CD8-positive, alpha-beta memory T cell (primary cell): ENCODE measurements at places on chromosomes 16 and 17. TPM values are rescaled to one million over a fixed set of nuclear protein-coding genes. Genes with fewer than 3 reads are reported as not detected.

- no peak for DNase-seq
Observed at GRCh38 chr16:49377196-49377755, 3.7 kb downstream of the C16orf78 start.

DNA sequence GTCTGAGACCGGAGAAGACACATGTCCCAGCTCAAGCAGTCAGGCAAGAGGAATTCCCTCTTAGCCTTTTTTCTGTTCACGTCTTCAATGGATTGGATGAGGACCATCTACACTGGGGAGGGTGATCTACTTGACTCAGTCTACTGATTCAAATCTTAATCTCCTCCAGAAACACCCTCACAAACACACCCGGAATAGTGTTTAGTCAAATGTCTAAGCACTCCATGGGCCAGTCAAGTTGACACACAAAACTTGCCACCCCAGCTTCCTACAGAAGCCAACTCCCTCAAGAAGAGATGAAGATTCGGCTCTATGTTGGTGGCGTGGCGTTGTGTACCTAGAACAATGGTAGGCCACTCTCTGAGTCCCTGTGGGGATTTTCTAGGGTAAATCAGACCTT is 22.5 kb upstream of the NKD1 start:
- DNase-seq, result no peak

DNA sequence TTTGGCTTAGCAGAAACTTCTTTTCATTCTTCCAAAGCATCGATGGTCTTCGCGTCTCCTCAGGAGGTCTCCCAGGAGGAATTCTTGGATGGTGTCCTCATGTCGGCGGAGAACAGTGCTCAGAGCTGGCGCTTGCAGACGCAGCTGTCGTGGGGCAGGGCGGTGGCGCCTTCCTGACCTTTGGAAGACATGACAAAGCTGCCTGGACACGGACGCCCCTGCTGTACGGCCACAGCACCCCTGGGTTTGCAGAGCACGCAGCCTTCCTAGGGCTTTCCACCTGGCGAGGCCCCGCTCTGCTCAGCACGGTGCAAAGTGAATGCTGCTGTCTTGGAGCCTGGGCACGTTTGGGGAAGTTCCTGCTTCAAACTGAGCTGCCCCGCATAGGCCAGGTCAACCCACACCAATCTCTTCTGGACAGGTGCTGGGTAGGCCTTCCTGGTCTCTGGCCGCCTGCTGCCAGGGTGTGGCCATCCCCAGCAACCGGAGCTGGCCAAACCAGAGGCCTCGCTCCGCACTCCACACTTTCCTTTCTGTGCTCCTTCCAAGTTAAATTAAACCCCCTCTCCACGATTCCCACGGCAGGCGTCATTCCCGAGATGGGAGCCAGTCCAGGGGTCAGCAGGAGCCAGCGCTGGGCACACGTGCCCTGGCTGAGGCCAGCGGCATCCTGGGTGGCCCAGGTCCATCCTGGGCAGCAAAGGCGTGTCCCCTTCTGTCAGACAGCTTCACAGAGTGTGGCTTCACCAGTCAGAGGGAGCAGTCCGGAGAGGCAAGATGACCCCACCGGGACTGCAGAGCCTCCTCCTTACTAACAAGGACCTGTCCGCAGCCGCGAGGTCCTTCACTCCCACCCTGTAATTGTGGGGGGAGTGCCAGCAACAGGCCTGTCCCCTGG is 15.0 kb upstream of the KREMEN2 start:
- DNase-seq, result no peak

DNA sequence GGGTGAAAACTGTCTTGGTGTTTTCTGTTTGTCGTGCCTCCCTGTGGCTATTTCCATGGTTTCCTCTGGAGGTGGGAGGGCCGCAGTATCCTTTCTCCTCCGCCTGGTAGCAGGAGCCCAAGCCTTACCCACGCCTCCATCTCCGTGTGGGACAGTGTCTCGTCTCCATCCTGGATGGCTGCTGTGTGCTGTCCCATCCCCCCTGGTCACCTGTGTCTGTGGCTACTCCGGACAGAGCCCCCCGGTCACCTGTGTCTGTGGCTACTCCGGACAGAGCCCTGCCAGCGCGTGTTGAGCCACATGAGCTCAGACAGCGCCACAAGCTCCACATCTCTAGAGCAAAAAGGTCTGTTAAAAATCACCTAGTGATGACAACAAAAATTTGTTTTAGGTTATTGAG is 198.2 kb upstream of the CHMP6 start:
- DNase-seq, result no peak

DNA sequence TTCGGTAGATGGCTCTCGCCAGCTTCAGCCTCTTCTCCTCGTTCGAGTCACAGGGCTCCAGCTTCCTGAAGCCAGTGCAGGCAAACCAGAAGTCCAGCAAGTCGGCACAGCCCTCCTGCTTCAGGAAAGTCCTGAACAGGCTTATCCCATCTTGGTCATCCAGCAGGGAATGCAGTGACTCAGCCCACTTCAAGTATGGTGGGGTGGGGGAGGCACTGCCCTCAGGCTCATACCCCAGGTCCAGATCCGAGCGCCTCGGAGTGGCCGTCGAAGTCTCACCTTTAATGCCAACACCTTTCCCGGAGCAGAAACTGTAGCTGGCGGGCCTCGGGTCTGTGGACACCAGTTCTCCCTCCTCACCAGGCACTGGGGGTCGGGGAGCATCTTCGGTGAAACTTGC is 5.9 kb downstream of the AXIN1 start:
- DNase-seq, result no peak

DNA sequence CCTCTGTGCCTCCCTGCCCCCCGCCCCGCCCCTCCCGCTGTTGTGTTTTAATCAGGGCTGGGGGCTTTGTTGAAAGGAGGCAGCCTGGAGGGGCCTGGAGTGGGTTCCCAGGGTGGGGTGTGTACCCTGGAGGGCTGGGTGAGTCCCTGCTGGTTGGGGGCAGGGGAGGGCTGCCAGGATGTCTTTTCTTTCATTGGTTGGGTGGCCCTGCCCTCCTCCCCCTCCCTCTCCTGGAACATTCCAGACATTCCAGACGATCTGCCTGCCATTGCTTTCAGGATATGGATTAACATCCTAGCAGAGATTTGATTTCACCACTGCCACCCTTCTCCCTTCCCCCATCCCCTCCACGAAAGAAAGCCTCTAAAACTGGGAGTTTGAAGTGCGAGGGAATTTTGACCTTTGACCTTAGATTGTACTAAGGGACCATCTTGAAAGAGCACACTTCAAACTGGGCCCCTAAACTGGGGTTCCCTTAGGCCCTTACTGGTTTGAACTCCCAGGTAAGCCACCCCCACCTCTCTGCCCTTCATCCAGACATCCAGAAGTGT is 25.3 kb downstream of the IGF2BP1 start:
- no peak for DNase-seq

DNA sequence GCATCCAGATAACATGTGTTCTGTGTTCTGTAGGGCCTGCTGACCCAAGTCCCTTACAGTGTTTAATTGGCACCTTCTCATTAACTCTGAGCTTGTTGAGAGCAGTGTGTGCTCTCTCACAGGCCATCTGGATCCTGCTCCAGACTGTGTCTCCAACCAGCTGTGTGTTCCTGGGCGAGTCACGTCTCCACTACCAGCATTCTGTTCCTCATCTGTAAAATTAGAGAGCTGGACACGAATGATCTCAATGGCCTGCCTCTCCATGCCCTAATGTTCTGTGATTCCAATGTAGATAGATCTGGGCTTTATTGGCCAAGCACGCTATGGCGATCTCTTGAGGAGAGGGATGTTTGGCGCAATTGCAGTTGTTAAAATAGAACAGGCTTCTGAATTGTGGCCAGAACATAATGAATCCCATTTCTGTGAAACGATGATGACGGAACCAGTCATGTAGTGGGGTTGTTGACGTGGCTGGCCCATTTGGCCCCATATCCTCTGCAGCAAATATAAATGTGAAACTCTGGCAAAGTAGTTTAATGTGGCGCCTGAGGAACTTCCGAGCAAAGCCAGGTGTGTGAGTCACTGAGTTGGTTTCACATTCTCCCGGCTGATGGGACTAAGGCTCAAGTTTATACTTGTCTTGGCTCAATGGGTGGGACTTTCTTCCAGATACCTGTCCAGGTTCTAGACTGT is 22.2 kb downstream of the TBX4 start:
- DNase-seq, result no peak

GRCh38 chr17:77909236-77909635 is 49.3 kb upstream of the TNRC6C start:
- DNase-seq, result no peak

GRCh38 chr16:27495191-27495590 is 54.5 kb downstream of the GTF3C1 start:
- DNase-seq, result no peak

DNA sequence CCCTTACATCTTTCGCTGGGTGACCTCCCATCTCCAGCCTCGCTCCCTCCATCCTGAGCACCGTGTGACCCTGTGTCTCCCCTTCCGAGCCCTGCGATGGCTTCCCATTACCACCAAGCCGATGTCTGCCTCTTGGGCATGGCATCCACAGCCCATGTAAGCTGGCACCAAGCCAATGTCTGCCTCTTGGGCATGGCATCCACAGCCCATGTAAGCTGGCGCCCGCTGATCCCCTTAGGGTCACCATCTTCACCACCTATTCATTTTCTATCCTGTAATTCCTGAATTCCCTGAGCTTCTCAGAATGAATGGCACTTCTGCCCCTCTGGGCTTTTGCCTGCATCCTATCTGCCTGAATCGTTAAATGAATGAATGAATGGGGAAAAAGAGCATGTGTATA is 478.2 kb upstream of the CCL2 start:
- no peak for DNase-seq

- DNase-seq, result peak; percentile 22
Observed at GRCh38 chr17:42386777-42387657, 1.2 kb downstream of the STAT3 start.

DNA sequence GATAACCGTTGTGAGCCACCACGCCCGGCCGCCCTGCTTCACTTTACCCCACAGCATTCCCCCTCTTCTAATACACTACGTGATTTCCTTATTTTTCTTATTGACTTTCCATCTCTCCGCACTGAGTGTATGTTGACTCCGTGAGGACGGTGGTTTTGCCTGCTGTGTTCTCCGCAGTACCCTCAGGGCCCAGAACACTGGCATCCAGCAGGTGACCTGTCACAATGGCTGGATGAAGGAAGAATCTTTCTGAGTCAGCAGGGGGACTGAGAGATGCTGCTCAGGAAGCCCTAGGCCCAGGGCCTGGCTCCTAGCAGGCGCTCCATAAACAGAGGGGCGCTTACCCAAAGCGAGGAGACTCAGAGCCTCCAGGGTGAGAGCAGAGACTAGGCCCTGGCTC is 79.5 kb downstream of the RTN4RL1 start:
- DNase-seq, result no peak

- no peak for DNase-seq
Observed at GRCh38 chr17:63153488-63153887, 187.5 kb downstream of the TANC2 start.

GRCh38 chr17:35752945-35753764 is at the start of gene GAS2L2:
GAS2L2 (minus strand) TSS chr17:35753239; CDS start chr17:35752850, 389 bp downstream.
- no peak for DNase-seq

DNA sequence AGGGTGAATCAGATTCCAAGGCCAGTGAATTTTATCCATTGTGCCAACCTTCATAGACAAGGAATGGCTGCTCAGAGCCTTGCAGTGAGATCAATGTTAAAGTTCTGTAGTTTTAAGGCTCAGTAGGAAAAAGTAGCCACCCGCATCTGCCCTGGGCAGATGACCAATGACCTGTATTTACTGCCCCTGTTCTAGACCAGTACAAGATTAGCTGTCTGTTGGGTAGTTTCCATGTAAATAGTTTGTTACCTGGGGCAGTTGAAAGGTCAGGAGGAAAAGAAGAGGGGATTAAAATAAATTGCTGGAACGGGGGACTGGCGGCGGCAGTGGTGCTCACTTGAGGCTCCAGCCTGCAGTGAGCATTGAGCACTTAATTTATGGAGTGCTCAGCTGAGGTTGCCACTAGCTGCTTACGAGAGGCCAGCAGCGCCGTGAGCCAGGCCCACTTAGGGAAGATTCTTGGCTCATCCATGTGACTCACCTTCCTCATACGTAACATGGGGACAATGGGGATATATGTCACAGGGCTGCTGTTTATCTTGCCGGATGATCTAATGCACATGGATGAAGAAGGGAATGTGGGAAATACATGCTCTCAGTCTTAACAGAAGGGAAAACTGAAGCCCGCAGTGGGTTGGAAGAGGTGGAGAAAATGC is 10.7 kb upstream of the NOS2 start:
- no peak for DNase-seq

- DNase-seq, result no peak
Observed at GRCh38 chr17:28716740-28717577, 709 bp downstream of the RAB34 start.

- DNase-seq, result no peak
Observed at GRCh38 chr17:73436954-73437353, 125.2 kb upstream of the CDC42EP4 start.

GRCh38 chr16:67237396-67238277 is 9.6 kb downstream of the FHOD1 start:
- DNase-seq, result no peak

DNA sequence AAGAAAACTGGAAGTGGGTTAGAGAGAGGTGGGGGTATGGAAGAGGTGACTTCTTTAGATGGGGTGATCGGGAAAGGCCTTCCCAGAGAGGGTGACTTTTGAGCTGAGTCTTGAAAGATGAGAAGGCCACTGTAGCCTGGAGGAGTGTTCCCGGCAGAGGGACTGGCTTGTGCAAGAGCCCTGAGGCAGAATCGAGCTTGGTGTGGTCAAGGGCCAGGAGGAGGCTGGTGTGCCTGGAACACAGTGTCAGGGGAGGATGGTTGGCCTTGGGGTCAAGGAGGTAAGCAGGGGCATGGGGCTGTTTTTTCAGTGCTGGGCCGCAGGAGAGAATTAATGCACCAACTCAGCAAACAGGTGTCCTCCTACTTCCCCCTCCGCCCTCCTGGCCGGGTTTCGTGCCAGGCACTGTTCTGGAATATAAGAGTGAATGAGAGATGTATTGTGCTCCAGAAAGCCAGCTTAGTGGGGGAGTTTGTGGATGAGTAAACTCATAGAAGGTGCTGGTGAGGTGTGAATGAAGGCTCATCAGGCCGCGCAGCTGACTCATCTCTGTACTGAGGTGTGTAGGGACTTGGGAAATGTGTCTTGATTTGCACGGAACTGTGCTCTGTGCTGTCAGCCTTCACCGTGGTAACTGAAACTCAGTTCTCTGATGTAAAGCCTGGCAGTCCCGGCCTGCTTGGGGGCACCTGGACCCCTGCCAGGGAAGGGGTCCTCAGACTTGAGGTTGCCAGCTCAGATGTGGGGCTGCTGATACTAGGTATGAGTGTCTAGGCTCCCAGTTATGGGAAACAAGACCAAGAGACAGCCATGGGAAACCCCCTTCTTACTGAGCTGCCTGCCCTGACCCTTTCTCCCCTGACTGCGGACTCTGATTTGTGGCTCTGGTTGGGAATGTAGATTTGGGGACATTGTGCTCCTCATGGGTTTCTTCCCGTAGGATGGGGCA is 15.3 kb downstream of the KSR1 start:
- no peak for DNase-seq

- no peak for DNase-seq
Observed at GRCh38 chr16:1786242-1787055, 3.7 kb downstream of the NUBP2 start.

- DNase-seq, result peak; percentile 85
Observed at GRCh38 chr16:75110637-75111513, 5.7 kb downstream of the LDHD start.

Gene PTX4
- polyA plus RNA-seq, result not detected

Gene SPNS2
- 0.10 TPM for polyA plus RNA-seq

Gene GAA
- 13.7 TPM for polyA plus RNA-seq

Gene FA2H
- not detected for polyA plus RNA-seq

Gene TRAPPC2L
- polyA plus RNA-seq, result 106 TPM

Gene ABCC11
- polyA plus RNA-seq, result not detected
